ENCODE measurements at places on chromosomes 2 and 18.

DNA sequence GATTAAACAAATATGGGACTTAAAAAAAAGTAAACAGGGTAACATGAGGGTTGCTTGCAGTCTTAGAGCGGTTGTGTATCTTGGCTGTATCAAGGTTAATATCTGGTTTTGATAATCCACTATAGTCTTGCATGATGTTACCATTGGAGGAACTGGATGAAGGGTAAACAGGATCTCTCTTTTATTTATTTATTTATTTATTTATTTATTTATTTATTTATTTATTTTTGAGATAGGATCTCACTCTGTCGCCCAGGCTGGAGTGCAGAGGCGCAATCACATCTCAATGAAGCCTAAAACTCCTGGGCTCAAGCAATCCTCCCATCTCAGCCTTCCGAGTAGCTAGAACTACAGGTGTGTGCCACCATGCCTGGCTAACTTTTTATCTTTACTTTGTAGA, 42.9 kb upstream of the FAM124B start:
- DNase-seq = no peak

DNA sequence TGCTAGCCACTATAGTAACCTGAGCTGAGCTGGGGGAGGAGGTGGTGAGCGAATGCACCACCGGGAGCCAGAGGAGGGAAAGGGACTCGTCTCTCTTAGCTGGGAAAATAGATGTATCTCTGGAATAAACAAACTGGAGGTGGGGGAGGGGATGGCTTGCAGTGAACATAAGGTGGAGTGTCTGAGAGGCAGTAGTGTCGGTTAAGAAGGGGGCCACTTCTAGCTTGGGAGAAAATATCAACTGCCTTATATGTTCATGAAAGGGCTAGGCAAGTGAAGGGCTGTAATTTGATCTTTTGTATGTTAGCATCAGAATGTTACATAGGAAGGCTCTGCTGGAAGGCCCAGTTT, 2.2 kb downstream of the SETBP1 start:
- DNase-seq = peak; percentile 80

GRCh38 chr2:234467289-234467688, 29.6 kb downstream of the ARL4C start:
- DNase-seq = no peak

- DNase-seq = no peak
Observed at GRCh38 chr18:52409727-52410126, 69.7 kb downstream of the DCC start.

DNA sequence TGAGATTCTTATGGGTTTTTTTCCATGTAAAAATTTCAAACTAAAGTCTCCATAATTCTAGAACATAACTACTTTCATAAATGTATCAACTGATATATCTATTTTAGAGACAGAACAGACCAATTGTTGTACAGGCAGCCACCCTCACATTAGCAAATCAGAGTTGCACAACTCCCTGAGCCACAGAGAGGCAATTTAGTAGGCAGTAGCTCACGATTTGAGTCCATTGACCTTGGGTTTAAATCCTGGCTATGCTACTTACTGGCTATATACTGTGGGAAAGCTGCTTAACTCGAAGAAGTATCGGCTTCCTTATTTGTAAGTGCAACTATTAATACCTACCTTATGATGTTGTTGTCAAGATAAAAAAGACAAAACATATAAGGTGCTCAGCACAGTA, 16.2 kb downstream of the MTIF2 start:
- DNase-seq = no peak

GRCh38 chr18:42670860-42671259, 444.6 kb downstream of the RIT2 start:
- DNase-seq = no peak

GRCh38 chr2:95354925-95355324, 47.6 kb upstream of the FAHD2A start:
- DNase-seq = no peak

DNA sequence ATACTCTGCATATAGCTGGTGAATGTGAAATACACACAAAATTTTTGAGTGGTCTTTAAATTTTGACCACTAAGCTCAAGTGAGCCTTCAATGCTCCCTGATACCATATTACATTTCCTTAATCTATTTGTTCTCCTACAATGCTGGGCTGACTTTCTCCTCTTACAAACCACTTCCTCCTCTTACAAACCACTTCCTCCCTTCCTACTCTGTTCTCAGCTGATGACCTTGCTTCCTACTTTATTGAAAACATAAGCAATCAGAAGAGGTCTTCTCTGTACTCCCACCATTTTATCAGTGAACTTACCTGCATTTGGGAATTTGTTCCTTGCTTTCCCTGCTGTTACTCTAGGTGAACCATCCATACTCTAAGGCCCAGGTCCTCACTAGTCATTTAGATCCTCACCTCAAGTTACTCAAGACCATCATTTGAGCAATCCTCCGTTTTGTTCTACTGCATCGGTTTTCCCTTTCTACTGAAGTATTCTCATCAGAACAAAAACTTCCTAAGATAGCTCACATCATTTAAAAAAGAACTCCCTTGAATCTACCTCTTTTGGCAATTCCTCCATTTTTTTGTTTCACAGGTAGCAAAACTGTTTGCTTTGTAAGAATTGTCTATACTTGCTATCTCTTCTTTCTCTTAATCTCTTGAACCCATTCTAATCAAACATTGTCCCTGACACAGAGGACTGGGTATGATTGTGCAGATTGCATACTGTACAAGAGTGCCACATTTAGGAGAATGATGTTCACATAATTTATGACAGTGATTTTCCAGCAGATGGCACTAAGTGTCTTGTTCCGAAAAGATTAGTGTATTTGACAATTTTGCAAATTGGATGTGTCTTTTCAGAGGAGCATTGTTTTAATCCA, 96.5 kb downstream of the EPB41L5 start:
- no peak for DNase-seq

DNA sequence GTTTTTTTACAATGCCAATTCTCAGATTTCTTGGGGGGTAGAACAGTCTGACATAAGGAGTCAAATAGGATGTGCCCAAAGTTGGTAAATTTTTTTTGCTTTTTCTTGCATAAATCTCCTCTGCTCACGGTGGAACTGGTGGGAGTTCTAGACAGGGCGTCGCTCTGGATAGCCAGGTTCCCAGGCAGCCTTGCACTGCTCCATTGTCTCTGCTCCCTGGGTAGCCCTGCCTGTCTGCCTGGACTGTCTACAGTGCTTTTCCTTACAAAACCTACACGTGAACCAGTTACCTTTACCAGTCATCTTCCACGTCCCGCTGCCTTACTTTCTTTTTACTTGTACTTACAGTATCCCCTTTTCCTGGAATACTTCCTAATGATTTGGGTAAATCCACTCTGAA, 117.1 kb downstream of the ZNF407 start:
- peak; percentile 67 for DNase-seq

GRCh38 chr2:113084249-113085000, 16.7 kb downstream of the IL1F10 start:
- peak; percentile 13 for DNase-seq

DNA sequence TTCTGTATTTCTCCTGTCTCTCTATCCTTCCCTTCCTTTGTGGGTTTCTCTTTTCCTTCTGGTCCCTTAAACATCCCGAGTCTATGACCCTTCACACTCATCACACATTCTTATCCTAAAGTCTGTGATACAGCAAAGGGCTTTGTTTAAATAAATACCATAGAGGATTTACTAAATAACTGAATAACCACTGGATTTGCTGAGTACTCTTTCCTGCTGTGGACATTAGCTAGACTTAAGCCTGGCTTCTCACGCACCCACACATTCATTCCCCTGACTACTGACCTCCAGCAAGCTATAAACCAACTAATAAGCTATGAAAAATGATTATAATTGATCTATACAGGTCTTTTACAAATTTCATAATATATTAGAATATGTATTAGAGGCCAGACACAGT, 76.6 kb downstream of the COL4A3 start:
- DNase-seq = no peak

GRCh38 chr18:12886498-12887126, 2.6 kb upstream of the PTPN2 start:
- DNase-seq = no peak

DNA sequence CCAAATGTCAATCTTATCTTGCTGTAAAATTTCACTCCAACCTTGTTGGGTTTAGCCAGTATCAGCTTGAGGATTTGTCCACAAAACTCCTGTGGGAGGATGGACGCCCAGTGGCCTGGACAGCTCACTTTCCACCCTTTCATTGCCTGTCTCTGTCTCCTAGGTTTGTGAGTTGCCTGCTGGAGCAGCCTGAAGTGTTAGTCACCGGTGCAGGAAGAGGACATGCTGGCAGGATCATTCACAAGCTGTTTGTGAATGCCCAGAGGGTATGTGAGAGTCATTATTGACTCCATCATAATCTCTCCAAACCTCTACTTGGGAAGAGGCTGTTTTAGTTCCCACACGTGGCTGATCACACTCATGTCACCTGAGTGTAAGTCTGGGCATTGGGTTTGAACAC, 112.3 kb downstream of the RAB3GAP1 start:
- peak; percentile 85 for DNase-seq

DNA sequence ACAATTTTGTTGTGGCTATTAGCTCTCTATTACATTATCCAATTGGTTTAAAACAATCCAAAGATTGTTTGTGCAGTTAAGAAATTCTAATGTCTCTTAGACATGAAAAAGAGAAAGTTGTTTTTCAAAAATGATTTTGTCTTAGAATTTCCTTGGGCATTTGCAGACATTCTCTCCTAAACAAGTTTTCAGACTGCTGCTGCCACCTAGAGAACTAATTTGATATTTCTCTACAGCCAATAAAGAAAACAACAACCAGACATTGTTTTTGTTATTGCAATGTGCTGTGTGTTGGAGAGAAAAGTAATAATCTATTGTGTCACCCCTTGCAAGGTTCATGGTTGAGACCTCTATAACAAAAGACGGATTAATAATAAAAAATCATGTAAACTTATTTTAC, 119.0 kb upstream of the SYT4 start:
- DNase-seq = no peak

- DNase-seq = no peak
Observed at GRCh38 chr2:160928854-160929301, 231.3 kb upstream of the TANK start.

GRCh38 chr2:82395531-82395930, 2063.5 kb downstream of the SUCLG1 start:
- DNase-seq = no peak

GRCh38 chr18:62119884-62120283, 67.0 kb downstream of the PIGN start:
- DNase-seq = no peak

- DNase-seq = no peak
Observed at GRCh38 chr2:216851486-216852090, 8.3 kb downstream of the TNP1 start.

- DNase-seq = no peak
Observed at GRCh38 chr2:199309973-199310372, 147.8 kb downstream of the SATB2 start.

DNA sequence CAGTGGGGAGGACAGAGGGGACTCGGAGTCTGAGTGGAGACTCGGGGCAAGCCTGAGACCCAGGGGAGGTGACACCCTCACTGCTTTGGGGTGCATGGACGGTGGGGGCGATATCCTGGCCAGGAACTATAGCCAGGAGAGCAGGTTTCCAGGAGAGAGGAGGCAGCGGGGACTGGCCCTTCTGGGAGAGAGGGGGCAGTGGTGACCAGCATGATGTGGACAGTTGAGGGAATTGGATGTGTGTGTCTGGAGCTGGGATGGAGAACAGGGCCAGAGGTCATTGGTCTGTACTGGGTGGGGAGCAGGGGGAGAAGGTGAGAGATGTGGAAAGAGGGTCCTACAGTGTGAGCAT, 63.6 kb downstream of the ACKR3 start:
- DNase-seq = peak; percentile 22

DNA sequence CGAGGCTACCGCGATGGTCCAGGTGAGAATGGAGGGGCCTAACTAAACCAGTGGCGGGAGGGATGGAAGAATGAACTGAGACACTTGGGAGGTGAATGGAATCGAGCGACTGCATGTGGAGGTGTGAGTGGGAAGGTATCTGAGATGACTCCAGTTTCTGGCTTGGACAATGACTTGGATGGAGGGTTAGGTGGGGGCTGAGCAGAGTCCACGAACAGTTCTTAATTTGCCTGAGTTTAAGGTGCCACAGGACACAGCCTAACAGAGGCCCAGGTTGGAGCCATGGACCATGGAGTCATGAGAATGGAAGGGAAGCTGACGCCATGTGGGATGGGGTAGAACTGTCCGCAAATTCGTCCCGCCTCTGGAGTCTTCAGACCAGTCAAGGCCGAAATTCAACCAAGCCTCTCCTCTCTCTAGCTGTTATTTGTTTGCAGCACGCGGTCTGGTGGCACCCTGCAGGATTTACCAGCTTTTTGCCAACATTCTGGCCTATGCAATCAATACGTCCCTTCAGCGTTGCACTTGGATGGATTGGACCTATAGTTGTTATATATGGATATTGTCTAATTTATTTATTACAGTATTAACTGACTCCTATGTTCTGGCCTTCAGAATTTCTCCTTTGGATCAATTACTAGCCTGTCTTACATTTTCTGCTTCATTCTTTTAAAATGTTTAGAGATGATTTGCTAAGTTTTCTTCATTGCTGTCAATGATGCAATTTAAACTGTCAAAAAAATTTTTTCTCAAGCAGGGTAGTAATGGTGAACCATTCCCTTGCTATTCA, 940 bp upstream of the BOLA3 start:
- DNase-seq = no peak

DNA sequence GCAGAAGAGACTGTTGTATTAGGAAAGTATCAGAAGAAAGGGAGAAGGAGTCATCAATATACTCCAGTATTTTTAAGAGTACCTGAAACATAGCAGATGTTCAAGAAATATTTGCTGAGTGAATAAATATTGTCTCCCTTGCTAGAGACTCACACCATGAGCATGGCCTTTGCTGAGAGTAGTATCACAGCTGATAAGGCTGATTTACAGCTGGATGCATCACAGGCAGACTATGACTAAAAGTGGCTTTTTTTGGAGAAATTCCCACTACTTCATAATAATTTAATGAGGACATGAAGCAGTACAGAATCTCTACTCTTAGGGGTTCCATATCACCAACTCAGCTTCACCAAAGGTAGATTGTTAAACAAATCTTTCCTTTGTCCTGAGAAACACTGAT, 373.3 kb downstream of the RBM43 start:
- DNase-seq = no peak

GRCh38 chr2:162524192-162524591, 180.3 kb downstream of the GCA start:
- peak; percentile 77 for DNase-seq

GRCh38 chr2:7133521-7133920, 216.3 kb downstream of the RNF144A start:
- DNase-seq = peak; percentile 78

DNA sequence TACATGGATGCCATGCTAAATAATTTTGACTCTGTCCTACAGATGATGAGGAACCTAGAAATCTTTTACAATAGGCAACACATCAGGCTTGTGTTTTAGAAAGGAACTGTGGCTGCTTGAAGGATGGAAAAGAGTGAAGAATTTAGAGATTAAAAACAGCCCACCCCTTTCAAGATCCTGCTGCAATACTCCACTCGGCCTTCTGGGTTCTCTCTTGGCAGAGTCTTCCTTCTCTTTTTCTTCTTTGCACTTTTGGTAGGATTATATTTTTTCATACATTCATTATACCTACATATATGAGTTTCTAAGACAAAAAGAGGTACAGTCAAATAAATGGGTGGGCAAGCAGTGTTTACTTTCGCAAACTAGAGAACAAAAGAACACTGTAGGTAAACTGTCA, 474.3 kb downstream of the ERBB4 start:
- no peak for DNase-seq

GRCh38 chr18:3340682-3341097, 78.8 kb downstream of the MYL12B start:
- DNase-seq = peak; percentile 69

GRCh38 chr2:128012698-128013097, 15.2 kb downstream of the SAP130 start:
- DNase-seq = no peak

GRCh38 chr2:46521215-46521683, 41.9 kb downstream of the TMEM247 start:
- no peak for DNase-seq

Data from islet precursor cell (in vitro differentiated cells).